ENCODE measurements at places on chromosomes 12 and 14.
A peak's percentile ranks its signal among the peaks of the same experiment; 100 is the strongest.

DNA sequence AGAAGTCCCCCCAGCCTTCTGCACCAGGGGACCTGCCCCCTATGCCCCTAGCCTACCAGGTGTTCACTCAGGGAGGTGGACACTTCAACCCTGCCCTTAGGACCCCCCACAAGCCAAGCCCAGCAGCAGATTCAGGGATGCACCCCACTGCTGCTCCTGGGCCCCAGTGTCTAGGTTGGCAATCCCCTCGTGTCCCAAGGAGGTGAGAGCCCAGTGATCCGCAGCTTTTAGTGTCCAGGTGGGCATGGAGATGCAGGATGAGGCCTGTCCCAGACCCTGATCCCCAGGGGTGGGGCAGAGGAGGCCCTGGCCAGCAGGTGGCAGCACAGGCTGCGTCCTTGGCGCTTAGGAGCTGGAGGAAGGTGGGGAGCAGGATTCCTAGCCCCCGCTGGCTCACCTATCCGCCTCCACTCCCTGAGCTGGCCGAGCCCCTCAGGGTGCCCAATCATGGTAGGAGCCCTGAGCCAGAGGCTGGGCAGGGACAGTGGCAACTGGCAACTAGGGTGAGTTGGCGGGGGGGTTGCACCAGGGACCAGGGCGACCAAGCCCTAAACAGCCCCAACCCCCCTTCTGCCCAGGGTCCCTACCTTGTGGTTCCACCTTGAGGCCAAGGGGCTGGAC, 4.1 kb downstream of the CKB start:
- peak; percentile 43 for DNase-seq

GRCh38 chr12:68587448-68587873, 23.2 kb upstream of the RAP1B start:
- peak; percentile 96 for DNase-seq

- DNase-seq, result peak; percentile 29
These were observed 35.5 kb upstream of the STON2 start for GRCh38 chr14:81435391-81436295.

GRCh38 chr12:94714378-94715114, 64.2 kb upstream of the TMCC3 start:
- no peak for DNase-seq

GRCh38 chr12:79444089-79444488, 246.7 kb downstream of the PAWR start:
- peak; percentile 13 for DNase-seq

- no peak for DNase-seq
These were observed 141.0 kb downstream of the PTPN11 start for GRCh38 chr12:112559784-112560183.

- DNase-seq, result no peak
These were observed 207.2 kb upstream of the SRRM4 start for GRCh38 chr12:118773956-118774723.

DNA sequence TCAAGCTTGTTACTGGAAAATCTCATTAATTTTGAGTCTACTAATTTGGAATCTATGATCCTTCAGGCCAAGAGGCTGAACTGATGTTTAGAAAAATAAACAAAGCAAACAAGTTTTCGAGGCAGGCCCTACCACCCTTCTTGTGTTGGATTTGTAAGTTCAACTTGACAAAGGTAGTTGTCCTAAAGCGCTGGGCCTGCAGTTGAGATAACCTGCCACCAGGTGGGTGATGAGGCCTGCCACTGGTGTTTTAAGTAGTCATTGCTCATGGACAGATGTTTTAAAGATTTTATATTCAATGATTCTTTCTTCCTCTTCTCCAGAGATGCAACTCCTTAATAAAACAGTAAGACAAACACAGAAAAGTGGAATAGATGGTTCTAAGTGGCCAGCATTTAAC, 19.4 kb downstream of the ACVRL1 start:
- DNase-seq, result peak; percentile 19

DNA sequence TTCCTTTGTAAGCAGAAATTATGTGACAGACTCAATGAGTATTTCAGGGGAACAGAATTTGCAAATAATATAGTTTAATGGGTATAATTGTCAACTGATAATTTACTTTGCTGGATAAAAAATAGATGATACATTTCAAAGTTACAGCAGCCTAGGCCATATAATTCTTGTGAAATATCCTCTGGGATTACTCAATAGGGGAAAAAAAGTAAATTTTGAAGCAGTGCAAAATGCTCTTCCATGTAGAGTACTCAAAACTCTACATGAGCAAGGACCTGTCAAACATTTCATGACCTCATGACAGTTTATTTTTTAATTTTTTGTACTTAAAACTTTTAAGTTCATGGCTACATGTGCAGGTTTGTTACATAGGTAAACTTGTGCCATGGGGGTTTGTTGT, 163.3 kb downstream of the DACT1 start:
- no peak for DNase-seq
